Large intestine (tissue), 12 donors: ENCODE measurements at places on chromosomes 11 and 22. TPM values are rescaled to one million over a fixed set of nuclear protein-coding genes. Genes with fewer than 3 reads are reported as not detected.

- DNase-seq: no peak
Observed at GRCh38 chr11:80307676-80308075, 866.8 kb upstream of the TENM4 start.

GRCh38 chr11:13908535-13908934 lies 54.0 kb upstream of the SPON1 start:
- no peak for DNase-seq

GRCh38 chr11:131038597-131038996 lies 122.3 kb upstream of the SNX19 start:
- no peak for DNase-seq

- no peak for DNase-seq
Observed at GRCh38 chr11:88464528-88464927, 127.0 kb upstream of the CTSC start.

GRCh38 chr22:28952857-28953256 lies 69.5 kb downstream of the ZNRF3 start:
- DNase-seq: peak; percentile 54

NRXN2 gene
- polyA plus RNA-seq: 13.8 TPM

SLC22A12 gene
- 0.03 TPM for polyA plus RNA-seq

PTPN5 gene
- polyA plus RNA-seq: 1.2 TPM

RAG2 gene
- polyA plus RNA-seq: 0.19 TPM
